Hematopoietic multipotent progenitor cell treated with erythropoietin and hydrocortisone succinate and interleukin-3 and kit ligand, for 4 days (in vitro differentiated cells): ENCODE measurements at places on chromosomes 1 and 21.

DNA sequence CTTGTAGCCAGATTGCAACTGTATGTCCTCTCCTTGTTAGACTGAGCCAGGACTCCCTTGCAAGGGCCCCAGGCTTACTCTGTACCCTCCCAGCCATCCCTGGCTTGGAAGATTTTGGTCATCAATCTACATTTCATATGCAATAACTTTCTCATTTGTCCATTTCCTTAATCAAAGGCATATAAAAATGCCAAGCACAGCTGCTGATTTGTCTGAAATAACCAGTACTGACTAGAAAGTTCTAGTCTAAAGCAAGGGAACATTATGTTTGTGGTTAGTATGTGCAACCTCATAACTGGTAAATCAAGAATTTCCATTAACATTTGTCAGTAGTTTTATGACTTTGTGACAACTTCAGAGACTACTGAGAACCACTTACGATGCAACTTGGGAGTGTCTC is 370.2 kb downstream of the ST6GALNAC3 start:
- no peak for DNase-seq

- no peak for DNase-seq
These were observed 12.6 kb downstream of the FHAD1 start for GRCh38 chr1:15259622-15260007.

DNA sequence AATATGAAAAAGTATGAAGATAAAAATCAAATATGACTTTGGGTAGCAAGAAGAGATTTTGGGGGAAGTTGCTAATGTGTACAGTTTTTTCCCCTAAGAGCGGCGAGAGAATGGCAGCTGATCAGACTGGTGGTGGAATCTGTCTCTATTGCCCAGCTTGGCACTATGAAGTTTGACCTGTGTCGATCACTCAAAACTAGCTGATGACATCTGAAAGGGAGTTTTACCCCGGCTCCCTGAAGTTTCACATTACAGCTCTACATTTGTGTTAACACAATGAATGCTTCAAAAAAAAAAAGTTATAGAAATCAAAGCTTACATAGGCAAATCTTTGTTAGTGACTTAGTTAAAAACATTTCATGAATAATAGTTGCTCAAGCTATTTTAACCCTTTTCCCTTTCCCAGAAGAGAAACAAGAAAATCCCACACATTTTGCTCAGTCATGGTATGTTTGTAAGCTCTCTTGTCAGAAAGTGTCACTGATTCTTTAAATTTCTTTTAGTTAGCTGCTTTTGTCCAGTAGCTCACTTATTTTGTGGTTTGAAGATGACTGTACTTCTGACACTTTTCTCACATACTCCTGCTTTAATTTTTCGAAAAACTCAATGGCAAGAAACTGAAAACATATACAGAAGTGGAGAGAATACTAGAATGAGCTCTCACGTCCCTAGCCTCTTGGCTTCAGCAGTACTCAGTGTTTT is 41.3 kb downstream of the DYRK1A start:
- DNase-seq = no peak

DNA sequence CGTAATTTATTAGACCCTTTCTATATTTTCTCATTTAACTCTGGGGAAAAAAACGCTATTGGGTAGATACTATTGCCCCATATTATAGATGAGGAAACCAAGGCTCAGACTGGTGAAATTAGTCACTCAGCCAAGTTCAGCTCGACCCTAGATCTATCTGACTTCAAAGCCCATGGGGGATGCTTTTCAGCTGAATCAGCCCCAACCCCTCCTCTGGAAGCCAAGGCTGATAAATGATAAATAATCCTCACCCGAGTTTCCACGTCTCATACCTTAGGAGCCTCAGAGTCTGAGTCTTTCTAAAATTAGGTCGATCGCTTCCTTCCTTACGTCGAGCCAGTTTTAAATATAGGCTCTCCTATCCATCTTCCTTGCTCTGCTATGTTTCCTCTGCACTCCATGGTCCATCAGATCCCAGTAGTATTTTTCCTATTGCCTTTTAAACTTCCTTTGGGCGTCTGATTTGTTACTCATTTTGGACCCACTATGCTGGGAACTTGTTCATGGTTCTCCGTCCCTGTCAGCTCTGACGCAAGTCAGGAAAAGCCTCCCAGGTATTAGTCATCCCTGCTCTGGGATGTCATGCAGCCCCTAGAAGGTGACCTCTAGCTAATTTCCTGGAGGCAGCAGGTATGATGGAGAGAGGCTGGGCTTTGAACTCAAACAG is 122.8 kb downstream of the PLPP3 start:
- no peak for DNase-seq

- DNase-seq = peak; percentile 97
These were observed 45.8 kb downstream of the TTC39A start for GRCh38 chr1:51284487-51284954.

DNA sequence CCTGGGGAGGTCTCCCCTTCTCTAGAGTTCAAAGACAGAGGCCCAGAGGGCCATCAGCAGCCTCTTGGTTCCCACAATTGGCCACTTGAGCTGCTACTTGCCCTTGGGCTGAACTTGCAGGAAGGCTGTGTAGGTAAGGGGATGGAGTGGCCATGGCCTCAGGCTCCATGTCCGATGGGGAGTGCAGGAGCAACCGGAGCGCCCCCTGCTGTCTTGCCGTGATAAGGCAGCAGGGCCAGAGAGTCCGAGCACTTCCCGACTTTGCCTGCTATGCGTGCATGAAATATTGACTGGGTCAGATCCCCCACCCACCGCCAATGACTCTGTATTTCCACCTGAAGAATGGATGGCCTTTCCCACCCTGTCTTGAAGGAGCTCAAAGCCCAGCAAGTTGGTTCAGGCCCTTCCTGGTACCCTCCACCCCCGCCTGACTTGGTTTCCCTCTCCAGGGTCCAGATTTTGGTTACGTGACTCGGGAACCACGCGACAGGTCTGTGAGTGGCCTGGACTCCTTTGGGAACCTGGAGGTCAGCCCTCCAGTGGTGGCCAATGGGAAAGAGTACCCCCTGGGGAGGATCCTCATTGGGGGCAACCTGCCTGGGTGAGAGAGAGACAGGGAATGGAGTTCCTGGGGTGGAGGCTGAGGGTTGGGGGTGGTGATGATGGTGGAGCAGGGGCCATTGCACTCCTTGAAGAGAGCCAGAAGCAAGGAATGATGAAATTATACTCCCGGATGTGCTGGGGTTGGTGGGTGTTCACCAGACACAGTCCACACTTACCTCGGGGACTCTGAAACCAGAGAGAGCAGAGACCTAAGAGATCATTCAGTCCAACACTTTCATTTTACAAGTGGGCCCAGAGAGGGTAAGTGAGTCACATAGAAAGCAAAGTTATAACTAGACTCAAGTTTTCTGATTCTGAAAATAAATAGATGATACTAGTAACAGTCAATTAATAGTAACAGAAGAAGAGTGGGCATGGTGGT is 25.6 kb downstream of the PADI3 start:
- DNase-seq = peak; percentile 74

- DNase-seq = no peak
These were observed 166.1 kb upstream of the ZC3H12A start for GRCh38 chr1:37308031-37308960.

DNA sequence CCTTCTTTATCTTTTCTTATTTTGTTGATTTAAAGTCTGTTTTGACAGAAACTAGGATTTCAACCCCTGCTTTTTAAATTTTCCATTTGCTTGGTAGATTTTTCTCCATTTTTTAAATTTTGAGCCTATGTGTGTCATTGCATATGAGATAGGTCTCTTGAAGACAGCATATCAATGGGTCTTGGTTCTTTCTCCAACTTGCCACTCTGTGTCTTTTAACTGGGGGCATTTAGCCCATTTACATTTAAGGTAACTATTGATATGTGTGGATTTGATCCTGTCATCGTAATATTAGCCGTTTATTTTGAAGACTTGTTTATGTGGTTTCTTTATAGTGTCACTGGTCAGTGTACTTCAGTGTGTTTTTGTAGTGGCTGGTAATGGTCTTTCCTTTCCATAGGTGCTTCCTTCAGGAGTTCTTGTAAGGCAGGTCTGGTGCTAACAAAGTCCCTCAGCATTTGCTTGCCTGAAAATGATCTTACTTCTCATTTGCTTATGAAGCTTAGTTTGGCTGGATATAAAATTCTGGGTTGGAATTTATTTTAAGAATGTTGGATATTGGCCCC is 223.9 kb downstream of the USP25 start:
- DNase-seq = no peak

- DNase-seq = peak; percentile 31
These were observed 160.1 kb downstream of the FASLG start for GRCh38 chr1:172818841-172819527.

GRCh38 chr1:8201331-8201861 is 116.5 kb upstream of the SLC45A1 start:
- no peak for DNase-seq

DNA sequence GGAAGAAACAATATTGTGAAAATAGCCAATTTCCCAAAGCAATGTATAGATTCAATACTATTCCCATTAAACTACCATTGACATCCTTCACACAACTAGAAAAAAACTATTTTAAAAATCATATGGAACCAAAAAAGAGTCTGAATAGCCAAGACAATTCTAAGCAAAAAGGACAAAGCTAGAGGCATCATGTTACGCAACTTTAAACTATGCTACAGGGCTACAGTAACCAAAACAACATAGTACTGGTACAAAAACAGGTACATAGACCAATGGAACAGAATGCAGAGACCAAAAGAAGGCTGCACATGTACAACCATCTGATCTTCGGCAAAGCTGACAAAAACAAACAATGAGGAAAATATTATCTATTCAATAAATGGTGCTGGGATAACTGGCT is 233.3 kb upstream of the TMPRSS15 start:
- DNase-seq = no peak

- DNase-seq = no peak
These were observed 973 bp downstream of the C1orf74 start for GRCh38 chr1:209783386-209783785.

DNA sequence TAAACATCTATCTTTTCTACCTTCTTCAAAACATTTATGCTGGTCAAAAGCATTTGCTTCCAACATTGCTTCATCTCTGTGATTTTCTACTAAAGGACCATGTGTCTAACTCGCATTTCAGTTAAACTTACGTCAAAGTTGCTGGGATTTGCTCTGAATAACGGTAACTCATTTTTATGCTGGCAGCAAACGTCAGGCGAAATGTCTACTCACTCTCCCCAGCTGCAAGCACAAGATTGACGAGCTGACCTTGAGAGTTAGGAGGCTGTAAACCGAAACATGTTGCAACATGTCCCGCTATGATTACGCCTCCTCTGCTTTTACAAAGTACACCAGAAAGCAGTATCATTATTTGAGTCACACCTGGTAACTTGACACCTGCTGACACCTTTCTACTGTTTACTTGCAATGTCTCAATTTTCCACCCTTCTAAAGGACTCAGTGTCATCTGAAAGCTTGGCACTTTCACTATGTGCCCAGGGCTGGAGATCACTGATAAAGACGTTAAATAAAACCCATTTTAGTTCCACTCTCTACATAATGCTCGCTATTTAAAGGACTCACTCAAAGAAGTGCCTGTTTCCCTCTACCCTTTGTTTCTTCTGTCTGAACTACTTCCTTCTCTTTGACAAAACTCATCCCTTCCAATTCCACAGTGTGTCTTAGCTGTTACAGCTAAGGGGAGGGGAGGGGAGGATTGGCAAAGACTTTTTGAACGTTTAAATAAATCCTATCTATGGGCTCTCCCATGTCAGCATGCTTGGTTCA is 111.9 kb downstream of the PTPN14 start:
- peak; percentile 74 for DNase-seq

DNA sequence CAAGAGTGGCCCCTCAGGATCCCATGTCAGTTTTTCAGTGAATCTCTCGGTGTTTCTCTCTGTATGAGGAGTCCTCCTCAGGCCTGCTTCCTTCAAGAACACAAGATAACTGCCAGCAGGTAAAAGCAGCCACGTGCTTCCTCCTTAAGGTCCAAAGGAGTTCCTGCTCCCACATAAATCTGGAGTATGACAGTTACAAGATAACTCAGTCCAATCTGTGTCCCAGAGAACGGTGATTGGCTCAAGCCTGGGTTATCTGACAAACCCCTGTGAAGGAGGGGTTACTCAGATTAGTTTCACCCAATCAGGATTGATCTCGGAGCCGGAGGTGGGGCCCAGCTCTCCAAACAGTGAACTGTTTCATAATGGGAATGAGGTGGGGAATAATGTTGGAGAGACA is 5.8 kb upstream of the ANKRD13C start:
- DNase-seq = no peak

GRCh38 chr1:60108196-60108595 is 34.6 kb upstream of the C1orf87 start:
- DNase-seq = no peak

GRCh38 chr1:215473943-215474342 is 93.2 kb upstream of the KCTD3 start:
- no peak for DNase-seq

GRCh38 chr1:167000546-167000945 is 11.5 kb downstream of the MAEL start:
- no peak for DNase-seq

DNA sequence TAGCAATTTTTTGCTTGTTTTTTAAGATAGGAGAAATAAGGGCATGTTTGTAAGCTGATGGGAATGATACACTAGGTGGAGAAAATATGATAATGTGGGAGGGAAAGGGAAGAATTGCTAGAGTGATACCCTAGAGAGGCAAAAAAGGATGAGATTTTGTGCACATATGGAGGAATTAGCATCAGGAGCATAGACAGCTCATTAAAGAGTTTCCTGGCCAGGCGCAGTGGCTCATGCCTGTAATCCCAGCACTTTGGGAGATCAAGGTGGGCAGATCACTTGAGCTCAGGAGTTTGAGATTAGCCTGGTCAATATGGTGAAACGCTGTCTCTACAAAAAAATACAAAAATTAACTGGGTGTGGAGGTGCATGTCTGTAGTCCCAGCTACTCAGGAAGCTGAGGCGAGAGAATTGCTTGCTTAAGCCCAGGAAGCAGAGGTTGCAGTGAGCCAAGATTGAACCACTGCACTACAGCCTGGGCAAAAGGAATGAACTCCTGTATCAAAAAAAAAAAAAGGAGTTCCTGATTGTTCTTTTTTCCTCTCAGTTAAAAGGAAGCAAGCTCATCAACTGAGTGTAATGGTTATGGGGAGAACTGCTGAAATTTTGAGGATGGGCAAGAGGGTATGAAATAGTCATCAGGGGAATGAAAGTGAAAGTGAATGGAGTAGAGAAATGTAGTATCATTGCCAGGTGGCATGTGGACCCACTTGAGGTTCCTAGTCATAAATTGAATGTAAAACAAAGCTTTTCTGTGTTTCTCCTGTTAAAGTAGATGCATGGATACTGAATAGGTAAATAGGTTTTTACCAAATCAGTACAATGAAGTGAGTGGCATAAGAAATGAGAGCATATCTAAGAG is 35.5 kb downstream of the SH3GLB1 start:
- DNase-seq = peak; percentile 10

GRCh38 chr1:224329484-224329841 is 509 bp downstream of the NVL start:
- no peak for DNase-seq

DNA sequence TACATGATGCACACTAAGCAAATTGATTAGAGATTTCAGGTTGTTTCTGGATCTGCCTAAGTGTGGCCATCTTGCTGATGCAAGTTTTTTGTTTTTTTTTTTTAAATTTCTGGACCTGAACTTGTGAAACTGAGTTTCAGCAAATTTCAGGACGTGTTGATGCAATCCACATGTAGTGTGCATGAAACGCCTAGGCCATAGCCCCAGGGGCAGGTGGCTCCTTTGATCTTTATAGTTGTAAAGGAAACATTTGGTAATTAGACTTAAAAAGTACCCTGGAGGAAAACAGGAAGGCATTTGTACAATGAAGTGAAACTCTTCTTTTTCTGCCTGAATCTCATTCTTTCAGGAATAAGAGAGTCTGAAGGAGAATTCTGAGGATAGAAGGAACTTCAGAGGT is 162.2 kb upstream of the LHX8 start:
- no peak for DNase-seq

GRCh38 chr21:46554431-46555224 is 50.3 kb downstream of the S100B start:
- no peak for DNase-seq
